Right ventricle myocardium superior (tissue), 1 donor: ENCODE measurements at places on chromosomes 11 and 22.
A peak's percentile ranks its signal among the peaks of the same experiment; 100 is the strongest.

- DNase-seq: no peak
Observed at GRCh38 chr11:127859941-127860354, 727.4 kb downstream of the ETS1 start.

DNA sequence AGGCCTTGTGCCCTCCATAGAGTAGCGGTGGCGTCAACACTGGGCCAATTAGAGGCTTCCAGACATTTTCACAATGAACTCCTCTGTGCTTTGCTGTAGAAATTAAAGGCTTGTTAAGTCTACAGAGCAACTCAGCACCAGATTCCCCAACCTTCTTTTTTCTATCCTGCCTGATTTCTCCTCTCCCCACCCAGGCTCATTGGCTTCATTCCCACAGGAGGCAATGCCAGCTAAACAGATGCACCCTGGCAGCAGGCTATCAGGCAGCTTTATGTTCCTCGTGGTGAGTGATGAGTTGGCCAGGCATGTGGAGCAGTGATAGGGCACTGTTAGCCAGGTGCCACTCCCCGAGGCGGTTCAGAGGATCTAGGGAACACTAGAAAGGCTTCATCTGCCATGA is 4.8 kb downstream of the DIXDC1 start:
- peak; percentile 59 for DNase-seq

DNA sequence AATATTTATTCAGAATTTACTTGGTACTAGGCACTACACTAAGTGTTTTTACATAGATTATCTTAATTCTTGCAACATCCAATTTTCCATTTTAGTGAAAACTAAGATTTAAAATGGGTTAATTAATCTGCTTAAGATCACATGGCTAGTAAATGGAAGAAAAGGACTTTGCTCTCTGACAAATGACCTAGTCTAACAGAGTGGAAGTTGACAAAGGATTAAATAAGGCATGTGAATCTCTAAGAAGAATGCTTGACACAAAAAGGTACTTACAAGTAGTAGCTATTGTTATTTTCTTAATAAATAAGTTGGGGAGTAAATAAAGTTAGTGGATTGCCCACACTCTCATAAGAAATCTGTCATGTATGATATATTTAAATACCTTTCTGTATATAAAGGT is 584.8 kb downstream of the DLG2 start:
- DNase-seq: no peak

DNA sequence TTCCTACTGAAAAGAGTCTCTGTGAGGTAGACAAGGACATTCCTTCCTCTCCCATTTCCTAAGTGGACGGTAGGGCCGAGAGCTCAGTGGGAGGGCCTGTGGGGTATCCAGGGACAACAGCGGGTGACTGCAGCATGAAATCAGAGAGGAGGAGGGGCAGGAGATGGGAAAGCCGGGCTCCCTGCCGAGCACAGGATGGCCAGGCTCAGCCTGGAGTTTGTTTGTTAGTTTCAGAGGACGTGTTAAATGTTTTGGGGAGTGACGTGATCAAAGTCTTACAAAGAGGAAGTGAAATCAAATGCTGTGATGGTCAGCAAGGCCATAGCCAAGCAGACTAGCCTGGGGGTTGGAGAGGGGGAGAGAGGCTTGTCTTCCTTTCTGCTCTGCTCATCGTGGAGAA is 152.7 kb downstream of the ADAMTS15 start:
- DNase-seq: peak; percentile 88

GRCh38 chr11:110349138-110349996 is 53.0 kb upstream of the RDX start:
- no peak for DNase-seq

- DNase-seq: no peak
Observed at GRCh38 chr11:72100462-72100861, 2.6 kb downstream of the LAMTOR1 start.

GRCh38 chr11:113113801-113114704 is 152.8 kb downstream of the NCAM1 start:
- DNase-seq: peak; percentile 63

DNA sequence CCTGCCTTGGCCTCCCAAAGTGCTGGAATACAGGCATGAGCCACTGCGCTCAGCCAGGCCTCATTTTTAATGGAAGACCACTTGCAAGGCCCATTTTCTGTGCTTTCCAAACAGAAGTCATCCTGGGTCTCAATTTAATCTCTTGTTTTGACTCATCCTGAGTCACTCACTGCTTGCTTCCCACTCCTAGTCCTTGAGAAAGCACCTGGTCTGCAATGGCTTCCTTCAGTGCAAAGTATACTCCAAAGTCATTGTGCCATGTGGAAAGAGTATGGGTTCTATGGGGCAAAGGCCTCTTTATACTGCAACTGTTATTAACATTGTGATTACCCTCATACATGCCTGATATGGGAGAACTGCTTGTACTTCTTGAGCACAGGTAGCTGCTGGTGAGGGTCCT is 18.3 kb upstream of the SLC5A1 start:
- no peak for DNase-seq

DNA sequence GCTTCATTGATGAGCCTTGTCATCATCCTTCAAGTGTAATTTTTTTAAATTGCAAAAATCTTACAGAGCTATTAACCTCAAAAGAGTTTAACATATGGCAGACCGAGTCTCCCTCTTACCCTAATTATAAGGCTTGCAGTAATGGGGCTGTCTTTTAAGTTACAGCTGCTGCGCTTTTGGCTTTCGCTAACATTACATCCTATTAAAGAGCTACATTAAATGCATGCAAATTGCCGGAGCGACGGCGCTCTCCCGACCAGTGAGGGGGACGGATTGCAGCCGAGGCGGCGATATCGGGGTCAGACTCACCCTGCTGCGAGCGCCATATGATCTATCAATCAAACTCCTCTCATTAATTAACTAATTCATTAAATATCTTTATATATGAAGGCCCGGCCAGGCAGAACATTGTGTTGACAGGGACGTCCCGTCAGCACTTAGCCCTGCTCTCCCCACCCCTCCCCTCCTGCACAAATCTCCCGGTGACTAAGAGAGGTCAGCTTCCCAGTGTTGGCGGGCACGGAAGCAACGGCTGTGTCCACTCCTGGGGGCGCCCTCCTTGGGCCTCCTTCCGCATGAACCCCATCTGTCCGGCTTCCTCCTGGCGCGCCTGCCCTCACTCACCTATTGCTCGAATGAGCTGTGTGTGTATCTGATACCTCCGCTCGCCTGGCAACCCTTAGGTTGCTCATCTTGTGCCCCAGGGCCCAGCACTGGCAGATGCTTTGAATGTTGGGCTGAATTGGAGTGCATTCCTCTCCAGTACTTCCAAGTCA is 156.0 kb upstream of the CADM1 start:
- DNase-seq: no peak
